ENCODE measurements at places on chromosomes 3 and 15. TPM values are rescaled to one million over a fixed set of nuclear protein-coding genes. Genes with fewer than 3 reads are reported as not detected.

- no peak for DNase-seq
Measured at GRCh38 chr15:48632651-48633050, 12.9 kb downstream of the FBN1 start.

DNA sequence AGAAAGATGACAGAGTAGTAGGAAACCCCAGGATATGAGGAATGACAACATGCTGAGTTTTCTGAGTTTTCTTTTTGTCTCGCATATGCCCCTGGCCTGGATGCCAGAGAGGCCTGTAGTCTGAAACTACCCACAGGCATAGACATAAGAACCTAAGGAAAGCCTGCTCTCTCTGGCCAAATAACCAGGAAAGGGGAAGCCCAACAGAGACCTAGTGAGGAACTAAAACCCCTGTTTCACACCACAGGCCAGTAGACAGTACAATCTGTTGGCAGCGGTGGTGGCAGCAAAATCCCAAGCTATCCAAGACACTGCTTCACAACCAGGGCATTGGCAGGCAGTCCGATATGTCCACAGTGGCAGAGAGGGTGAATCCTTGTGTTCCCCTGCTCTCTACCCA, 55.0 kb upstream of the DCP1A start:
- DNase-seq = no peak

DNA sequence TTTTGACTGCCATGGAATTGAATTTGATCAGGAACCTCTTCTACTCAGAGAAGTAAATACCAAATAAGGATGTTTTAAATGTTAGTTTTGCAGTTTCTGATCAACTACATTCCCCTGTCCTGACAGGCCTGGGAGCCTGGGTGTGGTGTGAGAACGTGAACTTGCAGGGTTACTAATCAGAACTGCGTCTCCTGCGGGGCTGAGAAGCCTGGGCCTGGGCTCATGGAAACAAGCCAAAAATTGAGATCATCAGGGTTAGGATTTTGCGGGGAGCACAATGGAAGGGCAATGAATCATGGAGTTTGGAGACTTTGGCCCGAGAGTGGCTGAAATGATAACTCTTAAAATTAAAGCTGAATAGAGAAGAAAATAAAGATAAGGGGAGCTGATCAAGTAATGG, 47.8 kb upstream of the C3orf70 start:
- no peak for DNase-seq

GRCh38 chr3:190387578-190388213, at the start of gene CLDN16:
Gene CLDN16, plus strand, starts transcription at chr3:190388163. Its CDS starts 167 bp downstream, at chr3:190388330.
- DNase-seq = no peak

ZBBX gene
- 0.78 TPM for total RNA-seq

DNA sequence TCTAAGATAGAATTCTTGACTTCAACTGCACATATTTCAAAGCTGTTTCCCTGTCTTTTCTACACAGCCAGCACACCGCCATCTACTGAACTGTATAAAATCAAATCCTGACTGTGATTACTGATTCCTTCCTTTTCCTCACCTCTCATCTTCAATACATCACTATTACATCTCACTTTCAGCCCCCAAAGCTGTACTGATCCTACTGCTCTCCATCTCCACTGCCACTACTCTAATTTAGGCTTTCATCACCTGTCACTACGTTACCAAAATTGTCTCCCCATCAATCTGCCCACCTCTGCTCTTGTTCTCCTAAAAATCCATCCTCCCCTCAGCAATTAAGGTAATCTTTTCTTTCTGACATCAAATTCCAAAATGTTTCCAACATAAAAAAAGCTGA, 4.5 kb upstream of the CCDC39 start:
- DNase-seq = no peak

DGKG gene
- 48.7 TPM for total RNA-seq

DNA sequence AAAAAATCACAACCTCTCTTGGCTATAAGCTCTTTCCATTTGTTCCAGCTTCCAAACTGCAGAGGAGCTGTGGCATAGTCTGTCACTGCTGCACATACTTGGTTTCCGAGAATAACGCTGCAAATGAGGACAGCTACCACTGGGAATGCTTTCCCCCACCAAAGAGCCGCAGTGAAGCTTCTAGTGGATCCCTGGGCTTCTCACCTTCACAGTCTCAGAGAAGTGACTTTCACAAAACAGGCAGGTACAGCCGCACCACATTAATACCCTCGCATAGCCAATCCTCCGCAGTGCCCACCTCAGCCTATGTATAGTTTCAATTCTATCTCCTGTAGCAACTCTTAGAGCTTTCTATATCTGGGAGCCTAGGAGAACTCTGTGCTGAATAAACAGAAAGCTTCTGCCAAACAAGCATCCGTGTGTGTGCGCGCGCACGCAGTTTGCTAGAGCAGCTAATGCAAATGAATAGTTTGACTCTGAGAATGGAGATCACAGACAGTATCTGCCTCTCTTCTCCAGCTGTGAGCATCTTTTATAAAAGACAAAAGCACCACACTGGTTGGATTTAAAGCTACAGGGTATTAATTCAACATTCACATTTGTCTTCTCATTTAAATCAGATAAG, 81.9 kb upstream of the PLXND1 start:
- DNase-seq = peak; percentile 81
